DMS79 treated with DMSO at 0.1 percent for 48 hours (cell line): ENCODE measurements at places on chromosomes 2 and 18.

GRCh38 chr2:231710799-231711676 lies 2.7 kb downstream of the PTMA start:
- DNase-seq, result no peak

GRCh38 chr18:41753826-41754225 lies 201.2 kb upstream of the PIK3C3 start:
- no peak for DNase-seq

GRCh38 chr2:219197388-219197787 lies 9.2 kb upstream of the ZFAND2B start:
- no peak for DNase-seq

DNA sequence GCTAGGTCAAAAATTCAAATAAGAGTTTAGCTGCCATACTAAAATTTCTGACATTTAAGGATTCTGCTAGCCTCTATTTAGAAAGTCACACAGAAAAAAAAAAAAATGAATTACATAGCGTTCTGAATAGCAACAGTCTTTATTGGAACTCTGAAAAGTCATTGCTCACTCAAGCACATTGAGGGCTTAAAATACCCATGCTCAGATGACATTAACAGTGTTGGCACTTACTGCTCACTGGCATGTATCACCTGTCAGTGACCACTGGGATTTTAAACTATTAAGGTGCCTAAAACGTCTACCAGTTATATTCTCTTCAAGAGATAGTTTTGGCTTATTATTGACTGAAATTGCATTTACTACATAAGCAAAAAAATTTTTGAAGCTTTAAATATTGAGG lies 468.0 kb upstream of the SPHKAP start:
- DNase-seq, result no peak

GRCh38 chr2:111049792-111050640 lies 70.7 kb upstream of the BCL2L11 start:
- DNase-seq, result peak; percentile 58

DNA sequence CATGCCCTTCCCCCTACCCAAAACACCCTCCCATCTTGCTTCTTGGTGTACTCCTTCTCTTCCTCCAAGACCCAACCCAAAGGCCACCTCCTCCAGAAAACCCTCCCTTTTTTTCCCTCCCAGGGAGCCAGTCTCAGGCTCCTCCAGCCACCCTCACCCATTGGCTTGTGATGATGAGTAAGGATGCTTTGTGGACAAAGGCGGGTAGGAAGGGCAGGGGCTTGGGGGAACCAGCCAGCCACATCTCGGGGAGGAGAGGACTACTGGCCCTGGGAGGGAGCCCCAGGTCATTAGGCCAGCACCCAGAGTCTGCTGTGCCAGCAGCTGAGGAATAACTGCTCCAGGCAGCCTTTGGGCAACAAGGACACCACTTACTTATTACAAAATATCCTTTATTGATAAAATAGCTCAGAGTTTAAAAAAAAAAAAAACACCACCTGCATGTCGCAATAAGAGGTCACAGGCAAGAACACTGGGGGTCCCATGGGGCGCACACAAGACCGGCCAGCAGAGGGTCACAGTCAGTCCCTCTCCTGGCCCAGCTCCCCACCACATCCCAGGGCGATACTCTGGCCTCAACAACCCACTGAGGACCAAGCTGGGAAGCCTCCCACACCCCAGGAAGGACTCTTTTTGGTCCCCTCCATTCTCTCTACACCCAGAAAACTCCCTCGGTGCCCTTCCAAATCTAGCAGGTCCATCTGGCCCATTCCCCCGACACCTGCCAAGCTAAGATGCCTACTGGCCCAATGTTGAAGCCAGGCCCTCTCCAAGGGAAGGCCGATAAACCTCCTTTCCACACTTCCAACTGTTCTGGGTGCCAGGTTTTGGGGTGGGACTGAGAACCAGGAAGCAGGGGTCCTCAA lies 3.6 kb downstream of the ADRA2B start:
- no peak for DNase-seq

DNA sequence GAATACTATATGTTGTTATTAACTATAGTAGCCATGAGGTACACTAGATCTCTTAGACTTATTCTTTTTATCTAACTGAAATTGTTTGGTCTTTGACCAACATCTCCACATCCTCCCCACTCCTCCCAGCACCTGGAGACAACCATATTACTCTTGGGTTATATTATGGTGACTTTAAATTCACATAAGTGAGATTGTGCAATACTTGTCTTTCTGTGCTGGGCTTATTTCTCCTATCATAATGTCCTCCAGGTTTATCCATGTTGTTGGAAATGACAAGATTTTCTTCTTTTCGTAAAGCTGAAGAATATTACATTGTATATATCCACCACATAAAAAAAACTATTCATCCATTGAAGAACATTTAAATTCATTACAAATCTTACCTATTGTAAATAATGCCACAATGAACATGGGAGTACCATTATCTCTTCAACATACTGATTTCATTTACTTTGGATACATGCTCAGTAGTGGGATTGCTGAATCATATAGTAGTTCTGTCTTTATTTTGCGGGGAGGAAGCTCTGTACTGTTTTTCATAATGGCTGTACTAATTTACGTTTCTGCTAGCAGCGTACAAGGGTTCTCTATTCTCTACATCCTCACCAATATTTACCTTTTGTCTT lies 159.2 kb upstream of the SCN7A start:
- DNase-seq, result no peak

GRCh38 chr2:127891811-127892210 lies 6.1 kb upstream of the AMMECR1L start:
- no peak for DNase-seq

GRCh38 chr2:36380624-36381481 lies 25.3 kb downstream of the CRIM1 start:
- DNase-seq, result no peak

DNA sequence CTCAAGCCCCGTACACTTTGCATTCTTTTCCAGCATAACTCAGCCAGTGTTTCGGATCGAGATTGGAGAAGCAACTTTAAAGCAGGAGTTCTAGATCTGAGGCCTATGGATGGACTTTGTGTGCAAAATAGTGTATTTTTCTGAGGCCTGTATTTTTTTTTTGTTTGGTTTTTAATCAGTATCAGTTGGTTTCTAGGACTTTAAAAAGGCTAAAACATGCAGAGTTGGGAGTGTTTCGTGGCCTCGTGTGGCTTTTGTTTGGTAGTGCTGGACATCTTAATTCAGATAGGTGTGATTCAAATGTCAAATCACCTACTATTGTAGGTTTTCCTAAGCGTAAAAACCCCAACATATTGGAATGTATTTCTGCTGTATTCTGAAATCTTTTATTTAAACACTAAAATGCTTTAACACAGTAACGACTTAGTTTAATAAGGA lies 282 bp upstream of the PUS10 start:
- DNase-seq, result no peak

DNA sequence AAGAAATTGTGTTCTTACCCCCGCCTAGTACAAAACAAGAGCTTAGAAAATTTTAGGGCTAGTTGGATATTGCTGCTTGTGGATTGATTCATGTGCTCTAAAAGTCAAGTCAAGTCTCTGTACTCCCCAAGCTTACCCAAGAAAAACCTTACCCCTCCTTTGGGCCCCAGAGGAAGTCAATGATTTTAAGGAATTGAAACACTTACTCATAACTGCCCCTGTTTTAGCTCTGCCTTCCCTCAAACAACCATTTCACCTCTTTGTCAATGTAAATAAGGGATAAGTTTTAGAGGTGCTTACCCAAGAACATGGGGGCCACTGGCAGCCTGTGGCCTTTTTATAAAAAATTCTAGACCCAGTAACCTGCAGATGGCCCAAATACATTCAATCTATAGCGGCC lies 136.6 kb upstream of the RMP24 start:
- no peak for DNase-seq

DNA sequence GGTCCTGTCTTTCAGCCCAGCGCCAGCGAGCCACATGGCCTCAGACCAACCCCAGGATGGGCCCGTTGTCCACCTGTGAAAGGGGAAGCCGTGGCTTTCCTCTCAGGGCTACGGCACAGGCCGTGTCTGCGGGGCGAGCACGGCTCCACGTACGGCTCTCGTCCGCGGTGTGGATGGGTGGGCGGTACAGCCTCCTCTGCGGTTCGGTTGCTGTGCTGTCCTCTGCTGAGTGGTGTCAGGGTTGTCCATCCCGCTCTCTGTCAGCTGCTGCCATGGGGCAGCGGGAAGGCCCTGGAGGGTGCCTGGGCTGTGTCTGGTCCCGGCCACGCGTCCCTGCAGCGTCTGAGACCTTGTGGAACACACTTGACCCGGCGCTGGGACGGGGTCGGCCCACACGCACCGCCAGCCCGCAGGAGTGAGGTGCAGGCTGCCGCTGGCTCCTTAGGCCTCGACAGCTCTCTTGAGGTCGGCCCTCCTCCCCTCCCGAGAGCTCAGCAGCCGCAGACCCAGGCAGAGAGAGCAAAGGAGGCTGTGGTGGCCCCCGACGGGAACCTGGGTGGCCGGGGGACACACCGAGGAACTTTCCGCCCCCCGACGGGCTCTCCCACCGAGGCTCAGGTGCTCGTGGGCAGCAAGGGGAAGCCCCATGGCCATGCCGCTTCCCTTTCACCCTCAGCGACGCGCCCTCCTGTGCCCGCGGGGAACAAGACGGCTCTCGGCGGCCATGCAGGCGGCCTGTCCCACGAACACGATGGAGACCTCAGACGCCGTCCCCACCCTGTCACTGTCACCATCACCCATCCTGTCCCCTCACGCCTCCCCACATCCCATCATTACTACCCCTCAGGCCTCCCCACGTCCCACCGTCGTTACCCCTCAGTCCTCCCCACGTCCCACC lies 128.7 kb downstream of the NFATC1 start:
- no peak for DNase-seq

DNA sequence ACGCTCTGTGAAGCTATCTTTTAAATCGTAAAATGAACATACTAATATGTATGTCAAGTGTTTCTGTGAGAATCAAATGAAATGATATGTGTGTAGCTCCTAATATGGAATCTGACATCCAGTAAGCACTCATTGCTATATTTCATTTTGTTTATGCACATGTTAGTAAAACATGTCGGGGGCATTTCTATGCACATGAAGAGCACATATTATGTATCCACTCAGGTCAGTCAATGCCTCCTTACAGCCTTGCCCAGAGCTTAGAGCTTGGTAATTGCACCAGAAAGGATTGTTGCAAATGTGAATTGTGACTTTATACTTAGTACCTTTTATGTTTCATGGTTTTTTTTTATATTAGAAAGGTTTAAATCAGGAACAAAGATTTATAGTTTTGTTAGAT lies 463.7 kb upstream of the HNMT start:
- no peak for DNase-seq

- DNase-seq, result no peak
These were observed 129.4 kb upstream of the EML6 start for GRCh38 chr2:54594048-54594447.

- DNase-seq, result no peak
These were observed 70.2 kb downstream of the NGEF start for GRCh38 chr2:232942831-232943230.

- DNase-seq, result no peak
These were observed 164.2 kb downstream of the ANTXR1 start for GRCh38 chr2:69177063-69177771.

DNA sequence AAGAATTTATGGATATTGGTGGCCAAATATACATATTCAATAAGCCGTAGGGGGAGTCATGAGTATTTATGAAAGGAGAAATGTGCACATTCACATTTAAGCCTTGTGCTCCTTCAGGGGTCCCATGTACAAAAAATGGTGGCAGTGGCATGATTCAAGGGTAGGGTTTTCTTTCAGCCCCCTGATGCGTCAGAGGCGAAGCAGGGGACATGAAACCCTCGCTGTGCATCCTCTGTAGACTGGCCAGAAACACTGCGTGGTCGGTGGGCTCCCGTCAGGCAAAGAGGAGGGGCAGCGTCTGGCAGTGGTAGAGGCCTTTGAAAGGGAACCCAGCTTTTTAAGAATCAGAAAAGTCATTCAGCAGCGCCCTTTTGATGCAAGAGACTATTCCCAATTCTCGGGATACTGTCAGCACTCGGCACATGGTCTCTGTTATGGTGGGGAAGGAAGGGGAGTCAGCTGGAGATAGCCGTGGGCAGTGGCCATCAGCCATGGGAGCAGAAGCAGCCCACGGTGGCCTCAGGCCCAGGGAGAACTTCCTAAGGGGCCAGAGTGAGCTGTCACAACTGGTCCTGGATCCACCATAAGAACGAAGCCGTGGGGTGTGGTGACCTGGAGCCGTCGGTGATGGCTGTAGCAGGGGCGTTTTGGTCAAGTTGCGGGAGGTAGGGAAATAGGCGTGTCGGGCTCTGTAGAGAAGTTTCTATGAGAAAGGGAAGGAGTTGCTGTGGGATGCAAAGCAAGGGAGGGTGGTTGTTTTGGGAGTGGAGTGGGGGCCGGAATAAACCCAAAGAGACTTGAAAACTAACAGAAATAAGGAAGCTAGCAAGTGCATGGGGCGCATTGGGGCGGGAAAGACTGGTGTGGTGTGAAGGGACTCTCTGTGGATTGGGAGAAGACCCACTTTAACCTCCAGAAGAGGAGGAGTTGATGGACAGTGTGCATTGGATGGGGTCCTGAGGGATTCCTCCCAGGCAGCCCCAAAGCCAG lies 95.6 kb downstream of the SH3BP4 start:
- DNase-seq, result no peak

DNA sequence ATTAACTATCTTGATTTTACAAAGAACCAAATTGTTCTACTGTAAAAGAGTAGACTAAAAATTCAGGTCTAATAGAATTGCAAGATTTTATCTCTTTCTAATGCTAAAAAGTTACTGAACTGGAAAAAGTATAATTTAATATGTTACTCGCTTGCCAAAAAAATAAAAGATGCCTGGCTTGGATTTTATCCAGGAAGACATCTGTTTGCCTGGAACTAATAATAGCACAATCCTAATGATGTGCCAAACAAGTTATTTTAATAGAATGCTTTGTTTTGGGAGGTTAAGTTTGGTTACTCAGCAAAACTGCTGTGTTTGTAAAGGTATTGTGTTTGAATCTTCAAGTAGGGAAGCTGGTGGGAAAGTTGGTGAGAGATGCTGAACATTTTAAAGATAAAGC lies 19.4 kb upstream of the ZSWIM2 start:
- no peak for DNase-seq

DNA sequence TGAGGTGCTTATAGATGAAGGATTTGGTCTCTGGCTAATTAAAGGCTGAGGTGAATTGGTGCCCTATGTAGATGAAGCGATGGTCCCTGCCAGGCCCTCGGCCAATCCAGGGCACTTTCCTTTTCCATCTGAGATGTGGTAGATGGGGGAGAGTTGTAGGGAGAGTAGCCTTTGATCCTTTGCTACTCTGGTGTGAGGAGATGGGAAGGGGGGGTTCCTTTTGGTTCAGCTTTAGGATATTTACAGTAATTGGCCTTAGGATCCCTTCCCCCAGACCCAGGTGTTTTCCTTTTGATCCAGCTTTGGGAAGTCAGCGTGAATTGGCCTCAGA lies 5.4 kb upstream of the ZC3H8 start:
- DNase-seq, result no peak

DNA sequence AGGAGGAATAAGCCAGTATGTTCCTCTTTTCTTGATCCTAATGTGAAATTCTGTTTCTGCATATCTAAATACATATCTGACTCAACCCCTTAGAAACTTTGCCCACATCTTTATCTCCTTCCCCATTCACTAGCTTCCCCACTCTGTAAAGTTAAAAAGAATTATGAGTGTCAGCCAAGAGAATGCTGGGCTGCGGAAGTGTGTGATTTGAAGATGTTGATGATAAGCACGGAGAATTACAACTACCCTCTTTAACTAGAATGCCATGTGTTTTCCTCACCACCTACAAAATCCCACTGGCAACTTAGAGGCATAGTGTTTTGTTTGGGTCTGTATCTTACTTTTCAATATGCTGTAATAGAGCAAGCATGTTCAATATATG lies 490.4 kb upstream of the FANCL start:
- DNase-seq, result no peak
